ENCODE measurements at places on chromosomes 4 and X. TPM values are rescaled to one million over a fixed set of nuclear protein-coding genes. Genes with fewer than 3 reads are reported as not detected.

DNA sequence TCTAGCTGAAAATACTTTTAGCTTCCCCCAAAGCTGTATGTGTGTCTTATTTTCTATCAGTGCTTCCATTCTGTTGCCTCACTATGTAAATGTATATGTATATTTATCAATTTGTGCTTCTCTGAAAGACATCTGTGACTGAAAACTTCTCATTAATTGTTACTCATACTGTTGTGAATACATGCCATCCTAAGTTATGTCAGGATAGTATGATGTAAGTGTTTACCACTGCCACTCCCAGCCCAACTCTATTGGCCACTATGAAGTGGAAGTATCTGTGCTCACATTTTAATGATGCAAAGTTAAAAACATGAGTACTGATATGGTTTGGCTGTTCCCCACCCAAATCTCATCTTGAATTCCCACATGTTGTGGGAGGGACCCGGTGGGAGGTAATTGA, 24.4 kb downstream of the GATB start:
- H3K4me1 ChIP-seq, result no peaks in the 10 kb centered on the region
- no peak overlapping the region for H3K27ac ChIP-seq
- H3K27me3 ChIP-seq, result no peaks in the 10 kb centered on the region
- no peak for DNase-seq
- H3K4me3 ChIP-seq, result no peak overlapping the region
- H3K36me3 ChIP-seq, result no peaks in the 10 kb centered on the region

The FRAS1 gene
- 1.6 TPM for total RNA-seq

GRCh38 chrX:128676651-128677050, 624.4 kb upstream of the ACTRT1 start:
- no peaks in the 10 kb centered on the region for H3K4me1 ChIP-seq
- H3K27ac ChIP-seq, result no peak overlapping the region
- no peaks in the 10 kb centered on the region for H3K36me3 ChIP-seq
- no peak for DNase-seq
- H3K27me3 ChIP-seq, result no peaks in the 10 kb centered on the region

- H3K4me3 ChIP-seq, result no peak overlapping the region
- no peak for DNase-seq
- H3K27ac ChIP-seq, result no peak overlapping the region
- H3K4me1 ChIP-seq, result no peaks in the 10 kb centered on the region
- no peaks in the 10 kb centered on the region for H3K36me3 ChIP-seq
Measured at GRCh38 chr4:155566354-155566753, 100.3 kb upstream of the GUCY1A1 start.

The BST1 gene
- 6.8 TPM for total RNA-seq

GRCh38 chr4:34492414-34492813, 1751.9 kb downstream of the ARAP2 start:
- H3K4me1 ChIP-seq, result no peaks in the 10 kb centered on the region
- H3K27ac ChIP-seq, result no peak overlapping the region
- DNase-seq, result no peak
- H3K4me3 ChIP-seq, result no peak overlapping the region

GRCh38 chr4:140690093-140690492, 66.1 kb downstream of the TBC1D9 start:
- peaks cover 6% of the 10 kb centered on the region for H3K4me1 ChIP-seq
- no peaks in the 10 kb centered on the region for H3K27me3 ChIP-seq
- no peak overlapping the region for H3K4me3 ChIP-seq
- H3K36me3 ChIP-seq, result no peaks in the 10 kb centered on the region
- H3K27ac ChIP-seq, result no peak overlapping the region
- DNase-seq, result no peak

DNA sequence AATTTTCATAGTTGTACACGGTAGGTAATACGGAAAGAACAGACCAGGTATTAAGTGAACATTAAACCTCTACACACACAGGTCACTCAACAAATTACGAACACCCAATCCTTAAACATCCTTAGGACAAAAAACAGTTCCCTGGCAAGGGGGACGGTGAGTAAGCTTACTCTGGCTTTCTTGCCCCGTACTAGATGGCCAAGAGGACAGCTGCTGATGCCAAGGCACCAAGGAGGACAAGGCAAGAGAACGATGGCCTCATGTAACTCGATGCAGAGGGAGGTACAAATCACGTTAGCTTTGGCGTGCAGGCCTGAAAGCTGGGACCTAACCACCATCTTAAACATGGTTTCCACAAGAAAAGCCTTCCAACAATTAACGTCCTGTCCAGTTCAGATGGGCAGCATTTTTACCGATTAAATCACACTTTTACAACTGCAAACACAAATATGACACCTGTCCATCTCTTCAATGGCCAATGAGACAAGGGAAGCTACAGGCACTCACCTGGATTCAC, 23.7 kb downstream of the FAT1 start:
- no peak for DNase-seq
- H3K4me1 ChIP-seq, result peaks cover 7% of the 10 kb centered on the region
- H3K27me3 ChIP-seq, result no peaks in the 10 kb centered on the region
- H3K36me3 ChIP-seq, result no peaks in the 10 kb centered on the region

All from ovary (tissue), 10 donors.